MM.1S (cell line): ENCODE measurements at places on chromosomes 13 and 19.

DNA sequence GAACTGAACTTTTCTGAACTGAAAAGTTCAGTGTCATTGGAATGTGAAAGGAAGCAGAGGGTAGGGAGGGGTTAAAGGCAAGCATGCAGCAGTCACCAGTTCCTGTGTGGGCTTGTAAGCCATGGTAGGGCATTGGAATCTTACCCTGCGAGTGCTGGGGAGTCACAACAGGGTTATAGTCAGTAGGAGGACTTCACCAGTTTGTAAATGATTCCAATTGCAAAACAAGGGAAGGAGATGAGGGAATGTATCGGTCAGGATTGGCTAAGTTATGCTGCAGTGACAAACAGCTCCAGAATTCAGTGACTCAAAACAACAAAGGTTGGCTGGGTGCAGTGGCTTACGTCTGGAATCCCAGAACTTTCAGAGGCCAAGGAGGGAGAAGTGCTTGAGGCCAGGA lies 12.8 kb downstream of the LYPD3 start:
- DNase-seq: no peak

DNA sequence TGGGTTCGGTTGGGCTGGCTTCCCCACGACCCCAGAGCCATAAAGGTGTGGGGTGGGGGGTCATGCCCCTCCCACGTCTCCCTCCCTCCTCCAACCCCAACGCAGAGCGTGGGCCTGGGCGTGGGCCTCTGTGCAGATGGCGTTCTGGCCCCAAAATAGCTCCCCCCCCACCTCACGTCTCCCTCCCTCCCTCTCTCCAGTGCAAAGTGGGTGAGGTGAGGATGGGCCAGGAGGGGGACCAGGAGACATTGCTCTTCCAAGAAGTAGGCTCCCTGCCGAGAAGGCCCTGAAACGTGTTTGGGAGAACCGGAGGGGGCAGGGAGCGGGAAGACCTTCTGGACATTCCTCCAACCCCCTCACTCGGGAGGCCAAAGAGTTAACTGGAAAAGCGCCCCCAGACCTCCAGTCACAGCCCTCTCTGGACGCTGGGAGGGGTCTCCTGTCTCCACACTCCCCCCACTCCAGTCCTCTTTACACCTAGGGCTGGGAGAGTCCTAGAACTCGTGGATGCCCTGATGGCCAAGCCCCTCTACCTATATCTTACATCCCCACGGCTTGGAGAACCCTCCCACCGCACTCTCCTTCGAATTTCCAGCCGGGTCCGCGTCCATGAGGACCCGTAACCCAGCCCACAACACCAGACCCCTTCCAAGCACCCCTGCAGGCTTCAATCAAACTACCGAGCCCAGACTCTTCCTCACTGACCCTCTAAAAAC lies 855 bp downstream of the UNC13A start:
- DNase-seq: no peak

DNA sequence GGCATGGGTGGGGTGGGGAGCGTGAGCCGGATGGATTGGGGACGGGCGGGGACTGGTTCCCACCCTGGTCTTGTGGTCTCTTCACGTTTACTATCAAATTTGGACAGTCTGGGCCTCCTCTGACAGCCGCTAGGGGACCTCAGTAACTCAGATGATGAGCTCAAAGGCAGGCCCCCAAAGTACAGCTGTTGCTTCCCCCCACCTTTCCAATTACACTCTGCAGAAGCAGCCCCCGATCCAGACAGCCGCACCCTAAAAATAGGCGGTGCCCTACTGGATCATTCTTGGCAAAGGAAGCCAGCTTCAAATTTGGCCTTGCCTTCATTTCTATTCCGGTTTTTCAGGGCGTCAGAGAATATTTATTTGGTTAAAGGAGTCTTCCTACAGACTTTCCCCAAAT lies 1.9 kb upstream of the FOXO1 start:
- DNase-seq: peak; percentile 29

DNA sequence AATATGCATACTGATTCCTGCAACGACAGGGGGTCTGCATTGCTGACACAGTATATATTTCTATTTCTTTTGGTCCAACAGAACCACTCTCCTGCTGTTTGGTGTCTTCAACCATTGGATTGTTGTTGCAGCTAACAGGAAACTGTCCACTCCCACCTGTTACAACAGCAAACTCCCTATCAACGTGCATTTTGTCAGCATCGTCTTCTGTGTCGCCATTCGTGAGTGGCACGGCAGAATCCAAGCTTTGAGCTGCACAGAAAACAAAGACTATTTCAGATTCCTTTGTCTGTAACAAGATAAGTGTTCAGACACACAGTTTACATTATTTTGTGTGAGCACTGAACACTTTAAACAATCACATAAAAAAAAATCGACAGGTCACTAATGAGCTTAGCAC lies 31.3 kb downstream of the ANKRD10 start:
- no peak for DNase-seq

DNA sequence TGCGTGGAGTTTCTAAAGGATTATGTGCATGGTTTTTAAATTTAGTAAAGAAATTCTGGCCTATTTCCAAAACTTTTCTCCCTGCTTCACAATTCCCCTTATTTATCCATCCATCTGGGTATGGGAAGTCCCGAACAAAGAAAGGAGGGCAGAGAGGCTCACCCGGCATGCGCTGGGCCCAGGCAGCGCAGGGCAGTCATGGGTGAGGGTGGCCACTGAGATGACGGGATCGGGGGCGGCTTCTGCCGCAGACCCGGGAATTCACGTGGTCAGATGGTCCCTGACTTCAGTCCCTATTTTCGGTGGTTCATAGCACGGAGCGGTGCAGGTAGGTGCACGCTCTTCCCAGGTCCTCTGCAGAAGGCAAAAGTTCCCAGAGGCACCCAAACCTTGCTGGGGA lies 14.5 kb downstream of the IRS2 start:
- no peak for DNase-seq

- no peak for DNase-seq
Observed at GRCh38 chr13:100508996-100509395, 79.6 kb downstream of the GGACT start.

GRCh38 chr13:86462011-86462410 lies 662.8 kb upstream of the SLITRK6 start:
- no peak for DNase-seq

GRCh38 chr19:43644181-43644580 lies 4.5 kb upstream of the CADM4 start:
- no peak for DNase-seq

GRCh38 chr19:3034656-3035541 lies 5.8 kb upstream of the TLE2 start:
- no peak for DNase-seq

- DNase-seq: no peak
Observed at GRCh38 chr19:46270521-46271256, 26.2 kb upstream of the HIF3A start.

DNA sequence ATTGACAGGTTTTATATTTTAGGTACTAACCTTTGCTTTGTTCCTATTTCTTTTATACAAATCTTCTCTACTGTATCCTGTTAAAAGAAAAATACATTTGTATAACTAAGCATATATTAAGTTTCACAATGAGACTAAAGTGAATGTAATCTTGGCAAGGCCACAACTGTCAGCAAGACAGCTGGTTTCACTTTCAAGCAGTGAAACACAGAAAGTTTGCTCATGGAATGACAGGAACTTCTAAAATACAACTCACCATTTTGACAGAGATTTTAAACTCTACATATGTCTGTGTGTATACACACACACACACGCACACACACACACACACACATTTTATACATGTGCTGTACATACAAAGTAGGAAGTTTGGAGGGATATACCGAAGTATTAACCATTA lies 53.3 kb downstream of the PARP4 start:
- DNase-seq: peak; percentile 62

DNA sequence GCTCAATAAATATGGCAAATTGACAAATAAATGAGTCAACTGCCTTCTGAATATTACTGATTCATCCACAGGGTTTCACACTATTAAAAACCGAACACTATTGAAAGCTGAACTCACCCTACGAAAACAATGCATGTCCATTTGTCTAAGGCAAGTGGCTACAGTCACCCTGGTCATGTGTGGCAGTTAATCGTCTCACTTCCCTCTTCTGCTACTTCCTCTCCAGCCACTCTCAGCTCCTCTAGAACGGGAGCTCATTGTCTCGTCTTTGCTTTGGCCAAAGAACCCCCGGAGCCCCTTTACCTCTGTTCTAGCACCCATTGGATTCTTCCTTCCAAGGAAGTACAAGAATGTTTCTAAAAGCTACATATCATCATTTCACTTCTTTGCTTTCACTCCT lies 74.4 kb upstream of the ZNF599 start:
- no peak for DNase-seq

- no peak for DNase-seq
Observed at GRCh38 chr13:20128459-20128931, 32.4 kb downstream of the GJA3 start.

DNA sequence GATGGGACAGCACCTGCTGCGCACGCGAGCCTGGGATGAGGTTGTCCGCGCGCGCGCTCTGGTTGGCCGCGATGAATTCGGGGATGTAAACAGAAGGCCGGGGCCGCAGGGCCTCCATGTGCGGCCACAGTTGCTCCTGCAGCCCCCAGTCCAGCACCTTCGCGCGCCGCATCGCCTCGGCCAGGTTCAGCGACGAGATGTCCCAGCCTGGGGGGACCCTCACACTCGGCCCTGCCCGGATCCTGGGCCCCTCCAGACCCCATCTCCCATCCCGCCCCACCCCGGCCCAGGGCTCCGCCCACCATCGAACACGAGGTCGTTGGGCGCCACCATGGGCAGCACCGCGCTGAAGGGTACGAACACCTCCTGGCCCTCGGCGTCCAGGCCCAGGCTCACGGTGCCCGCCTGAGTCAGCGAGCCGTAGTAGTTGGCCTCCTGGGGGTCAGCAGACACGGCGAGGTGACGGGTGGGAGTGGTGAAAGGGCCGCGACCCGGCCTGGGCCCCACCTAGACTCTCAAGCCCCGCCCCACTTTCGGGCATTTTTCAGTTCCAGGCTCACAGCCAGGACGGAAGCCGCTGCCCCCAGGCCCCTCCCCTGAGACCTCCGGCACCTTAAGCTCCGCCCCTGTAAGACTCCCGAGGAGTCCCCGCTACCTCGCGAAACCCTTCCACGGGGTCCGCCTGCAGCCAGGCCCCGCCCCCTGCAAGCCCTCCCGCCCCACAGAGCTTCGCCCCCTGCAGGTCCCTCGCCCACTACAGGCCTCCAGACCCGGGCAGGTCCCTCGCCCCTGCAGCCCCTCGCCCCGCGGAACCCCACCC lies 1.1 kb downstream of the ISYNA1 start:
- peak; percentile 30 for DNase-seq

- no peak for DNase-seq
Observed at GRCh38 chr13:93811071-93811737, 584.6 kb downstream of the GPC6 start.

DNA sequence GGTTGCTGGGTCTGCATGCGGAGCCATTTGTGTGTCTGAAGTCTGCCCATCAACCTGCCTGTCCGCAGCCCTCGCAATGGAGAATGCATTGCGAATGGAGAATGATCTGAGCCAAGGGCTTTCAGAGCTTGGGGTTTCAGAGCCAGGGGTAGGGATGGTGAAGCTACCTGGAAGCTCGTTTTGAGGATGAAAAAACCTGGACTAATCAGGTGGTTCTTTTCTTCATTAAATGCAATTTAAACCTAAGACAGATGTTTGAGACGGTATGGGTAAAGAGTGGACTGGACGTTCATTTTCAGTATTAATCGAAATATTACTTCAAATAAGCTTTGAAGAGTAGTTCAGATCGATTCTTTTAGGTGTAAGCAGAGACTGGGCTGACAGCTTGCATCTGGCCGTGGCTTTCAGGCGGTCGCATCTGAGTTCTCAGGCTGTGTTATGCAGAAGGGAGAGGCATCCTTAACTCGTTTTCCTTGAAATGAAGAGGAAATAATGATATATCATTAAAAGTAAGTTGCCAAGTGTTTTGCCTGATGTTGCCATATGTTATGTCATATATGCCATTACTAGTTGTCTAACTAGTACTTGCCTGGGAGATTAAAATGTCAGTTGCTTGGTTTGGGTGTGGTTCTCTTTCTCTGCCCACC lies 801 bp downstream of the MCF2L start:
- no peak for DNase-seq

DNA sequence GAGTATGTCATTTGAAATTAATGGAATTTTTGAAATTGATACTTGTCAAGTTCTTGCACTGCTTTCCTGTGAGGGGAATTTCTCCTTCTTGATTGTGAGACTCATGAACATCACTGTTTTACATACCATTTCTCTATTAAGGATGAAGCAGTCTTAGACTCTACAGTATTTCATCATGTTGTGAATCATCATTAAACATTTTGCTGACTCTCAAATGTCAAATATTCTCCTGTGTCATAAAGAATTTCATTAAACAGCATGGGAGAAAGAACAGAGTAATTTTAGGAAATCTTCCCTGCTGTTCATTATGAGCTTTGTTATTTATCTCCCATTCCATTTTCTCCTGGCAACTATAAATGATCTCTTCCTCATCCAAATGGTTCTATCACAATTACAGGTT lies 729.0 kb downstream of the PCDH9 start:
- no peak for DNase-seq

- DNase-seq: no peak
Observed at GRCh38 chr19:41705393-41706174, 2.8 kb upstream of the CEACAM5 start.

DNA sequence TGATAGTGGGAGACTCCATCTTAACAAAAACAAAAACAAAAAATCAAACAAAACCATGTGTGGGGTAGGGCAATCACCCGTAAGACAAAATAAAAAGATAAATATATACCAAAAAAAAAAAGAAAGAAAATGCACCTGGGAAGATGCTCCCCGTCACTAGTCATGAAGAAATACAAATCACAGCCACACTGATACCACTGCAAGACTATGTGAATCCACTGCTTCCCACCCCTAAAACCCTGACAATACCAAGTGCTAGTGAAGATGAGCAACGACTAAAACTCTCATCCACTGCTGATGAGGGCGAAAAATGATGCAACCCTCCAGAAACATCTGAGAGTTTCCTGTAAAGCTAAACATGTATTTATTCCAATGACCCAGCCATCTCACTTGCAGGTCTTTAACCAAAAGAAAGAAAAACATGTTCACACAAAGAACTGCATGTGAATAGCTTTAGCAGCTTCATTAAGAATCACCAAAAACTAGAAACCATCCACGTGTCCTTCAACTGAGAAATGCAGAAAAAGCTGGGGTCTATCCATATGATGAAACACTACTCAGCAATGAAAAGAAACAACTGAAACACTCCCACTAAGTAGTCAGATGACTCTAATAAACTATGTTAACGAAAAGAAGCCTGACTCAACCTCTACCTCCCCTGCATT lies 31.7 kb downstream of the BRD4 start:
- no peak for DNase-seq

DNA sequence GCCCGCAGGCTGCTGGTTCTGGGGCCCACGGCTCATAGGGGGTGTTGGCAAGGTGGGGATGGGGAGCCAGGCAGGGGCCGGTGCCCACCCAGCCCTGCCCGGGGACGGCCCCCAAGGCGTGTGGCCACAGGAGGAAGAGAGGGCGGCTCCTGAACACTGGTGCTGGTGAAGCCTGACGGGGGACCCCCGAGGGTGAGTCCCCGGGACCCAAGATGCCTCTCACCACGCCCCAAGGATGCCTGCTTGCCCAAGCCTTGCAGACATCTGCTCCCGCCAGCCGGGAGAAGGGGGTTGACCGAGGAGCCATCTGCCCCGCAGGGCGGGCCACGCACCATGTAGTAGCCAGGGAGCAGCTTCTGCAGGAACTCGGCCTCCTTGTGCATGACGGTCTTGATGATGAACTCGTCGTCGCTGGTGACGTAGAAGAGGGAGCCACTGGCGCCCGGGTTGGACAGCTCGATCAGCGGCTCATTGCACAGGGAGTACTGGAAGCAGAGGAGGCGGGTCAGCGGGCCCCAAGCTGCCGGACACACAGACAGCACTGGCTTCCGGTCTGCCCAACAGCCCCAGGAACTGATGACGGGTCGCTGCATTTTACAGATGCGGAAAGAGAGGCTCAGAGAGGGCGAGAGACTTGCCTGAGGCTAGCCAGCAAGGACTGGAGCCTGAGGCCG lies 29.6 kb upstream of the CACTIN start:
- DNase-seq: no peak
